ENCODE measurements at places on chromosomes 12 and 14. TPM values are rescaled to one million over a fixed set of nuclear protein-coding genes. Genes with fewer than 3 reads are reported as not detected.

- H3K4me1 ChIP-seq = no peaks in the 10 kb centered on the region
- no peaks in the 10 kb centered on the region for H3K27me3 ChIP-seq
- no peak for DNase-seq
- H3K27ac ChIP-seq = no peak overlapping the region
- no peak overlapping the region for H3K4me3 ChIP-seq
- H3K36me3 ChIP-seq = peaks cover 10% of the 10 kb centered on the region
Observed at GRCh38 chr14:74840603-74841030, 35.3 kb downstream of the PROX2 start.

GRCh38 chr12:27593266-27593665, 69.3 kb downstream of the PPFIBP1 start:
- peaks cover 2% of the 10 kb centered on the region for H3K36me3 ChIP-seq
- no peak overlapping the region for H3K27ac ChIP-seq
- no peaks in the 10 kb centered on the region for H3K4me1 ChIP-seq
- DNase-seq = no peak

DNA sequence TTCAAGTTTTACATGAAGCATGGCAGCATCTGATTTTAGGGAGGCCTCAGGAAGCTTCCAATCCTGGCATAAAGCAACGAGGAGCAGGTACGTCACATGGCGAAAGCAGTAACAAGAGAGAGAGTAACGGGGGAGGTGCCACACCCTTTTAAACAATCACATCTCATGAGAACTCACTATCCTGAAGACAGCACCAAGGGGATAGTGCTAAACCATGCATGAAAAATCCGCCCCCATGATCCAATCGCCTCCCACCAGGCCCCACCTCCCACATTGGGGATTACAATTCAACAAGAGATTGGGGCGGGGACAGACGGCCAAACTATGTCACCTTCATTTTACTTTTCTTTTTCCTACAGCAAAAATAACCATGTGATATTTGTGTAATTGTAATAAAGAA, 7.2 kb upstream of the MAP3K9 start:
- no peaks in the 10 kb centered on the region for H3K36me3 ChIP-seq
- no peak overlapping the region for H3K27ac ChIP-seq
- H3K4me1 ChIP-seq = no peaks in the 10 kb centered on the region

- H3K4me3 ChIP-seq = no peak overlapping the region
- no peaks in the 10 kb centered on the region for H3K36me3 ChIP-seq
- H3K27ac ChIP-seq = no peak overlapping the region
- H3K27me3 ChIP-seq = no peaks in the 10 kb centered on the region
Observed at GRCh38 chr14:87508333-87508732, 484.6 kb downstream of the GALC start.

- H3K27ac ChIP-seq = no peak overlapping the region
- no peak overlapping the region for H3K4me3 ChIP-seq
- H3K36me3 ChIP-seq = no peaks in the 10 kb centered on the region
- no peaks in the 10 kb centered on the region for H3K4me1 ChIP-seq
- no peaks in the 10 kb centered on the region for H3K27me3 ChIP-seq
Observed at GRCh38 chr14:95833429-95833828, 43.2 kb upstream of the TUNAR start.

DNA sequence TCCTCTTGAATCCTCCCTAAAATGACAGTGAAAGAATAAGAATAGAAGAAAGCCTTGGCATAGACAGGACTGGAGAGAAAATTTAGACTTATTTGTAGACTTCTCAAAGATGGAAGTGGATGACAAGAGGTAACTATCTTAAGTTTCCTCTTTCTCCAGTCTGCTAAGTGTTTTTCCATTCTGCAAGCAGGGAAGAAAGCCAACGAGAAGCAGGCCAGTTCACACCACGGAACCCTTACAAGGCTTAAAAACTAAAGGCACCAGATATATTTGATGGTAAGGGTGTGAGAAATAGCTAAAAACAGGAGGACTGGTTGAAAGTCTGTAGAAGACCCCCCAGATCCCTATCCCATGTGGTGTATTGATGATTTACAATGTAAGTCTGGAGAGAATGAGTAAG, 82.9 kb upstream of the GPHB5 start:
- H3K4me3 ChIP-seq = no peak overlapping the region
- H3K27ac ChIP-seq = no peak overlapping the region
- DNase-seq = no peak
- no peaks in the 10 kb centered on the region for H3K4me1 ChIP-seq
- peaks cover 7% of the 10 kb centered on the region for H3K36me3 ChIP-seq
- no peaks in the 10 kb centered on the region for H3K27me3 ChIP-seq

GRCh38 chr12:96501908-96502307, 12.5 kb downstream of the CFAP54 start:
- DNase-seq = no peak
- no peaks in the 10 kb centered on the region for H3K36me3 ChIP-seq
- no peaks in the 10 kb centered on the region for H3K4me1 ChIP-seq
- H3K27me3 ChIP-seq = no peaks in the 10 kb centered on the region
- H3K27ac ChIP-seq = no peak overlapping the region

- H3K27me3 ChIP-seq = no peaks in the 10 kb centered on the region
- no peaks in the 10 kb centered on the region for H3K4me1 ChIP-seq
- H3K36me3 ChIP-seq = no peaks in the 10 kb centered on the region
Observed at GRCh38 chr14:96407935-96408570, 16.1 kb downstream of the AK7 start.

- H3K4me3 ChIP-seq = no peak overlapping the region
- H3K36me3 ChIP-seq = peaks cover 23% of the 10 kb centered on the region
- no peak overlapping the region for H3K27ac ChIP-seq
- DNase-seq = no peak
- H3K4me1 ChIP-seq = peaks cover 17% of the 10 kb centered on the region
Observed at GRCh38 chr14:74945261-74945851, 10.0 kb downstream of the PGF start.

- H3K27me3 ChIP-seq = no peaks in the 10 kb centered on the region
- H3K27ac ChIP-seq = peak overlapping the region; percentile 96
- H3K4me3 ChIP-seq = no peak overlapping the region
- no peak for DNase-seq
Observed at GRCh38 chr12:121216102-121216501, 6.2 kb downstream of the P2RX4 start.

- no peak for DNase-seq
- H3K27me3 ChIP-seq = no peaks in the 10 kb centered on the region
- H3K4me1 ChIP-seq = peaks cover 67% of the 10 kb centered on the region
- H3K36me3 ChIP-seq = peaks cover 12% of the 10 kb centered on the region
Observed at GRCh38 chr12:121789233-121789781, 4.2 kb downstream of the RHOF start.

DNA sequence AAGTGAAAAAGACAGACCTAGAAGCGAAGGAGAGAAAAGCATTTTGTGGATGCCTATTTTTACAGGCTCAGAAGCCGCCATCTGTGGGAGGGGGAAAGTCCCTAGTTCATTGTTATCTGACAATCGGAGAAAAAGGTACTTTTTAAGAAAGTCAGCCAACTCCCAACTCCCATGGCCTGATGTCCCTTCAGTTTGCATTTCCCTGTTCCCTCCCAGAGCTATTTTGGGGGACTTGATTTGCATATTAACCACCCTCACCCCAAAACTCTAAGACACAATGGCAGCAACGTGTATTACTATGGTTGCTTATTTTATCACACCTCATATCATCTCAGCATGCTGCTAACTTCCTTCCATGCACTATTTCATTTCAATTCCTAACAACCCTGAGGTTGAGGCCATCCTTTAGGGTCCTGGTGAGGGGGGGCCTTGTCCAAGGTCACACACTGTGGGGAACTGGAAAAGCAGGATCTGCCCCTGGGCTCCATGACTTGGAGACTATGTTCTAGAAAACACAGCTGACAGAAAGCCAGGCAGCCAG, 18.7 kb downstream of the HVCN1 start:
- no peaks in the 10 kb centered on the region for H3K4me1 ChIP-seq
- H3K27me3 ChIP-seq = no peaks in the 10 kb centered on the region
- no peaks in the 10 kb centered on the region for H3K36me3 ChIP-seq

- peaks cover 30% of the 10 kb centered on the region for H3K4me1 ChIP-seq
- H3K27ac ChIP-seq = peak overlapping the region; percentile 88
- no peaks in the 10 kb centered on the region for H3K27me3 ChIP-seq
- H3K4me3 ChIP-seq = no peak overlapping the region
Observed at GRCh38 chr14:96240641-96241040, 15.4 kb upstream of the BDKRB1 start.

GRCh38 chr12:111074559-111074958, 154.2 kb upstream of the MYL2 start:
- H3K27me3 ChIP-seq = peaks cover 22% of the 10 kb centered on the region
- no peak overlapping the region for H3K27ac ChIP-seq
- H3K4me3 ChIP-seq = no peak overlapping the region
- DNase-seq = no peak
- no peaks in the 10 kb centered on the region for H3K4me1 ChIP-seq
- no peaks in the 10 kb centered on the region for H3K36me3 ChIP-seq

The PPP1R1A gene
- 17.2 TPM for polyA plus RNA-seq

The TMEM119 gene
- 14.6 TPM for polyA plus RNA-seq

The CHGA gene
- 708 TPM for polyA plus RNA-seq

The CLEC4A gene
- polyA plus RNA-seq = 5.3 TPM

The OR6C6 gene
- not detected for polyA plus RNA-seq

The STAT2 gene
- 124 TPM for polyA plus RNA-seq

The OR6C76 gene
- not detected for polyA plus RNA-seq

The PPM1H gene
- polyA plus RNA-seq = 20.0 TPM

The RFX4 gene
- polyA plus RNA-seq = 0.13 TPM

The PTPN6 gene
- polyA plus RNA-seq = 34.6 TPM

The SRRM4 gene
- polyA plus RNA-seq = 1.6 TPM

The OVCH1 gene
- polyA plus RNA-seq = 0.28 TPM

The AKAP6 gene
- polyA plus RNA-seq = 8.5 TPM

The SPTB gene
- 2.9 TPM for polyA plus RNA-seq

The IL31 gene
- not detected for polyA plus RNA-seq
